ENCODE measurements at places on chromosomes 7 and 10.

DNA sequence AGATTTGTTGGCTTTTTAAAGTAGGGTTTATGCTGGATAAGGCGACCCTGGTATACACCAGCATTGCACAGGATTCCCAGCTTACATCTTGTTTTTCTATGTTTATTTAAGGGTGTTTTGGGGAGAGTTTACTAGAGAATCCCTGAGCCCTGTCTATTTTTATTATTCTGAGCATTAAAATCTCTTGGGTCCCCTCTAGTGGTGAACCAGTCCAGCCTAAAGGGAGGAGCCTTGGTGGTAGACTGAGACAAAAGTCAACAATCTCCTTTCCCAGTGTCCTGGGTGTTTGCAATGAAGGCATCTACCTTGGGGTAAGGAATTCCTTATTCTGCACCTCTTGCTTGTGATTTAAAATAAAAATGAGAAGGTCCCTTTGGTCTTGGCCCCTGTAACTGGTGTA lies 38.2 kb downstream of the ANTXRL start:
- peak; percentile 17 for DNase-seq

DNA sequence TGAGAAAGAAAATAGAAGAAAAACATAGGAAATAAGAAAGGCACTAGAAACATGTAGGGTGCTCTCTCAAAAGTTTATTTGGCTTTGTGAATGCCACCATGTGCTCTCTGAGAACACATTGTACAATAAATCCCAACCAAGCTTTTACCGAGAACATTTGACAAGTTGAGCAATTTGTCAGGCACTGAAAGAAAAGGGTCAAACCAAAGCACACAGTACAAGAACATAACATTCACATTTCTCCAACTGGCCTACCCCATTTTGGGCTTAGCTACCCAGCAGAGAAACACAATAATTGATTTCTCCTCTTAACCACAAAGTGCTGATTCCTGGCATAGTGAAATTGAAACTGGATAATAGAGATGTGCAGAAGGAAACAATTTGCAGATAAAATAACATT lies 69.2 kb upstream of the SLC39A12 start:
- no peak for DNase-seq

DNA sequence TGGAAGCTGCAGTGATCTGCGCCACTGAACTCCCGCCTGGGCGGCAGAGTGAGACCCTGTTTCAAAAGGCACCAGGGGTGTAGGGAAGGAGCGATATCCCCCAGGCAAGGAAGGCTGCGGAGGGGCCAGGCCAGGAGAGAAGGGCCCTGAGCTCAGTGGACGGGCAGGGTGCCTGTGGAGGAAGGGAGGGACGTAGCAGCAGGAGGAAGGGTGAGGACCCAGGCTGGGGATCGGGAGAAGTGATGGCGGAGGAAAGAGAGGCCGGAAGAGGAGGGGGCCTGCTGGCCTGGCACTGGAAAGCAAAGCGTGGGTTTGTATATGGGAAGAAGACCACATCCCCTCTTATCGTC lies 45.6 kb downstream of the ALOX5 start:
- DNase-seq = no peak

DNA sequence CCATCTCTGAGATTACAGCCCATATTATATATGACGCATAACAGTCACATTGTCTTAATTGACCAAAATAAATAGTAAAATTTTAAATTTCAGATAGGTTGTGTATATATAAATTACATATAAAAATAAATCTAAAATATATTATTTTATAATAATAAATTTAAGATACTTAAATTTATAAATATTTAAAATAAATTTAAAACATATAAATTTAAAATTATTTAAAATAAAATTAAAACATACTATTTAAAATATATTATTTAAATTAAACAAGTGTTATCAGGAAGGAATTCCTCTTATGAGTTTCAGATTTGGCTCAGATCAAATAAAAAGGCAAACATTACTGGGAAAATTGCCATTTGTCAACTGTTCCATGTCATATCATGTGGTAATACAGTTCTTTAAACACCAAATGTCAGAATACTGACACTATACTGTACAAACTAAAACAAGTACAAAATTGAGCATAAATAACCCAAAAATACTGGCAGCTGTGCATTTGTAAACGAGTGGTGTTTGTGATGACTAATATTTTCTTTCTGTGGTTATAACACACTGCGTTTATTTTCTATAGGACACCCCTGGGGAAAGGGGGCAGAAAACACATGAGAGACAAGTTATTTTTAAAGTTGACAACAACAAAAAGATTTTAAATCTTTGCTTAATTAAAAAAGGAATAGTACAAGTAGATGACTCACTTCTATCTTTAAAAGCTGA lies 71.3 kb upstream of the DGKB start:
- DNase-seq = no peak

DNA sequence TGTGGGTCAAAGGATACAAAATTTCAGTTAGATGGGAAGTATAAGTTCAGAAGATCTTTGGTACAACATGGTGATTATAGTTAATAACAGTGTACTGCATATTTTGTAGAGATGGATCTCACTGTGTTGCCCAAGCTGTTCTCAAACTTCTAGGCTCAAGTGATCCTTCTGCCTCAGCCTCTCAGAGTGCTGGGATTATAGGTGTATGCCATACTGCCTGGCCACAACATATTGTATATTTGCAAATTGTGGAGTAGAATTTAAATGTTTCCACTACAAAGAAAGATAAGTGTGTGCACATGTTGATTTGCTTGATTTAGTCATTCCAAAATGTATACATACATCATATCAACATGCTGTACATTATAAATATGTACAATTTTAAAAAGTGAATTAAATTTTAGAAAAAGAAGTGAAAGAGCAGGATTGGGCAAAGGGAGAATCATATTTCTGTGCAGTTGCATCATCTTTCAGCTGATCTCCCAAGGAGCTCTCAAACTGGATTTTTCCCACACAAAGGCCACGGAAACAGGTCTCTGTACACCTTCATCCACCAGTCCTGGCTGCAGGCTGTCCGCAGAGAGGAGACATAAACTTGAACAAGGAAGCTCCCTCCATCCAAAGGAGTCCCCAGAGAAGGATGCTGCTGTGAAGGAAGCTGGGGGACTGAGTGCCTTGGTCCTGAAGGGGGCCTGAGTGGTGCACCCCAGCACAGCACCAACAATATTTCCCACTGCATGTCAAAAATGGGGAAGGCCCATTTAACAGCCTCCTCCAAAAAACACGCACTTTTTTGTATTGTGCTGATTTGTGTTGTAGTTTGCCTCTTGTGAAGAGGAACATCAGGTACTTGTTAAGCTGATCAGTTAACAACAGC lies 217.1 kb upstream of the GHITM start:
- DNase-seq = no peak

DNA sequence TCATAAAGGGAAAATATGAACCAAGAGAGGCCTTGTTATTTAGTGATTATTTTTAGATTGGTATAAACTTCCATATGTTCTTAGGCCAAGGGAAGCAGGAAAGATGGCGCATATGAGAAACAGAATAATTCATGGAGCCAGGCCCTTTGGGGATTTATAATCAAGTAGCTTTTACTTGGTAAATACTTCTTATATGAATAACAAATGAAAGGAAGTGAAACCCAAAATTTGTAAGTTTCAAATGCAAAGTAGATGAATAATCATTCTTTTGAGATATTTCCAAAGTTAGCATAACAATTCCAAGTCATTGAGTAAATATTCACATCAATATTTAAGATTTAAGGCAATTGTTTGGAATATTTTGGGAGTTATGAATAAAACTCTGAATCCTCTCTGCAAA lies 13.9 kb upstream of the OPTN start:
- no peak for DNase-seq

GRCh38 chr7:116772423-116772863 lies 89.9 kb upstream of the CAPZA2 start:
- DNase-seq = no peak

- DNase-seq = no peak
Observed at GRCh38 chr7:50101873-50102272, 8.8 kb upstream of the ZPBP start.

DNA sequence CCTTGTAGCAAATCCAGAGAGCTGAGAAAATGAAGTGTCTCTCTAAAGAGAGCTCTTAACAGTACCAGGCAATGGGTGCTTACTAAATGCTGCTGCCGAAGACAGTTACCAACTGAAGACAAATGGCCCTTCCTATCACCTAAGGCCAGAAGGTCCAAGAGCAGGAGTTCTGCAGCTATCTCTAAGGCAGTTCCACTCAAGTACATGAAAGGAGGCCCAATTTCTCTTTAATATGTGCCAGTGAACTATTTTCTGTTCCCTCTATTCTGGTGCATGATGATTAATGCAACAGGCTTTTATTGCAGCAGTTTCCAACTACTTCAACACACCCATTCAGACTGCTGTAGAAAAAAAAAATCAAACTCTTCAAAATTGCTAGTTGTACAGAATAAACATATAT lies 122.5 kb downstream of the SLC25A13 start:
- no peak for DNase-seq

DNA sequence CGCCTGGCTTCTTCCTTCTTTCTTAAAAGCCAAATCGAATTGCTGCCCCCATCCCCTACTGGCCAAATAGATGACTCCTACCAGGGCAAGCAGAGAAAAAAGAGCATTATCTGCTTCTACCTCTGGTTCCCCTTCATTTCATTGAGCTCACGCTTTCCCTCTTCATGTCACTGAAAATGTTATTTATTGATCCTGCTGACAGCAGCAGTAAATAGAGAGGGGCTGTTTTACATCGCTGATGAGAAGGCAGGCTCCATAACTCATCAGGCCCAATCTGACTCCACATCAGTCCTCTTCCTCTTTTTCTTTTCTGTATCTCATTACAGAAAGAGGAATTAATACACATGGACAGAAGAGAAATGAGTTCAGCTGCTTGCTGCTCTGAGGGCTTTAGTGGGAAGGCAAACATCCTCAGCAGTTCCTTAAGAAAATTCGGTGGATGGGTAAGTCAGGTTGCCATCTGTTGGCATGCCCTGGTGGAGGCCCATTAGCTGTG lies 904.1 kb downstream of the KCNMA1 start:
- no peak for DNase-seq

DNA sequence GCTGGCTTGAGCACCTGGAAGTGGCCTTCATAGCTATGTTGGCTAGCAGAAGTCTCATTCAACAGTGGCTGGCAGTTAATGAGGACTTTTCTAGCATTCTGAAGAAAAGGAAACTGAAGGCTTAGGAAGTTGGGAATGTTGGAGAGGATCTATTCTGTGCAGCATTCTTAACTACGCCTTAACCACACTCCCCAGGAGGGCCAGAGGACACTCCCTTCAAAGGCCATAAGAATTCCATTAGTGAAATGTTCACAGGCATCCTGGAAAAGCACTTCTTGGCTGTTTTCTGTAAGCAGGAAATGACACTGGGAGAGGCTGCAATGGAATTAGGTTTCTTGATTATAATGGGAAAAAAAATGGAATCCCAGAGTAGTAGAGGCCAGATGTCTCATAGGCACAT lies 188.9 kb downstream of the ARHGAP12 start:
- no peak for DNase-seq

GRCh38 chr7:138756591-138757242 lies 41.1 kb upstream of the TMEM213 start:
- DNase-seq = no peak

GRCh38 chr7:22110881-22111280 lies 165.2 kb upstream of the CDCA7L start:
- DNase-seq = no peak

- no peak for DNase-seq
Observed at GRCh38 chr10:86068231-86069054, 298.2 kb downstream of the GRID1 start.

GRCh38 chr7:2012981-2013380 lies 219.8 kb downstream of the MAD1L1 start:
- DNase-seq = no peak

- DNase-seq = no peak
Observed at GRCh38 chr10:119461380-119461779, 81.1 kb downstream of the RGS10 start.

DNA sequence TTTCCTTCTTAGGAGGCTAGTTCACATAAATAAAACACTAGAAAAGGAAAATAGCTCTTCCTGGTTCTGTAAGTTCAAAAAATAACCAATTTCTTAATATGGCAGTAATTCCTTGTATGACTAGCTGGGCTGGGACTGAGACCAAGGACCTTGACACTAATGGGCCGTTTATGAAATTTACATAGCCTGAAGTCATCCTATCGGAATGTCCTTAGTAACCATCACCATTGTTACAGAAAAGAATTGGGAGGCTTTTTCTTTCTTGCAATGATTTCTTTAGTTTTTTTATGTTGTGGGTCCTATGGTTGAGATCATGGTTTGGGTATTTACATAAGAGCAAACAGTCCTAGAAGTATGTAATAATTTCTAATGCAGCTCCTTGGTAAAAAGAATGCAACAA lies 87.1 kb upstream of the HDAC9 start:
- no peak for DNase-seq

DNA sequence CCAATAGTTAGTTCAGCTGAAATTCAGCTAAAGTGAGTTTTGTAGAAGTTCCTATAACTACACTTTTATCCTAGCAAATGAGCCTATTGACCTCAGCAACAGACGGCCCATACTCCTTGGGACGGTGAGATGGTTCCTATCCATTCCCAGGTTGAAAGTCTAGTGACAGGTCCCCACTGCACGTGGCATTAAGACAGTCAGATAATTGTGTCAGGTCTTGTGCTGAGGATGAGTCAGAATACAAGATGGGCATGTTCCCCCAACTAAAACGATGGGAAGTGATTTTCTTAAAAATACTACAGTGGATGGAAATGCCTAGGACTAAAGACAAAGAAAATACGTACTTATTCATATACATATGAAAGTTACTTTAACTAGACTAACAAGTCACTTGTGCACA lies 2.1 kb downstream of the CAV1 start:
- no peak for DNase-seq

- DNase-seq = no peak
Observed at GRCh38 chr7:5630670-5631069, 150.8 kb downstream of the RNF216 start.

GRCh38 chr7:3461923-3462322 lies 160.9 kb downstream of the SDK1 start:
- no peak for DNase-seq

GRCh38 chr10:110105873-110106272 lies 98.1 kb downstream of the ADD3 start:
- DNase-seq = no peak

DNA sequence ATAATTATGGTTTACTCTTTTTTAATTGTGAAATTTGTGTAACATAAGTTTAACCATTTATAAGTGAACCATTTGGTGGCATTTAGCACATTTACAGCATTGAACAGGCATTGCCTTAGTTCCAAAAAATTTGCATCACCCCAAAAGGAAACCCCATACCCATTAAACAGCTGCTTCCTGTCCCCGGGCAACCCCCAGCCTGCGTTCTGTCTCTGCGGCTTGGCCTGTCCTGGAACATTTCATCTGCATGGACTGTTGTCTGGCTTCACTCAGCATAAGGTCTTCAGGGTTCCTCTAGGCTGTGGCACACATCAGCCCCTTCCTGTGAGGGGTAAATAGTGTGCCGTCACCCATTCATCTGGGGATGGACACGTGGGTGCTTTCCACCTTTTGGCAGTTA lies 6.9 kb downstream of the RET start:
- DNase-seq = no peak

All from HEK293T (cell line).